ENCODE measurements at places on chromosomes 16 and 17.
A peak's percentile ranks its signal among the peaks of the same experiment; 100 is the strongest.

DNA sequence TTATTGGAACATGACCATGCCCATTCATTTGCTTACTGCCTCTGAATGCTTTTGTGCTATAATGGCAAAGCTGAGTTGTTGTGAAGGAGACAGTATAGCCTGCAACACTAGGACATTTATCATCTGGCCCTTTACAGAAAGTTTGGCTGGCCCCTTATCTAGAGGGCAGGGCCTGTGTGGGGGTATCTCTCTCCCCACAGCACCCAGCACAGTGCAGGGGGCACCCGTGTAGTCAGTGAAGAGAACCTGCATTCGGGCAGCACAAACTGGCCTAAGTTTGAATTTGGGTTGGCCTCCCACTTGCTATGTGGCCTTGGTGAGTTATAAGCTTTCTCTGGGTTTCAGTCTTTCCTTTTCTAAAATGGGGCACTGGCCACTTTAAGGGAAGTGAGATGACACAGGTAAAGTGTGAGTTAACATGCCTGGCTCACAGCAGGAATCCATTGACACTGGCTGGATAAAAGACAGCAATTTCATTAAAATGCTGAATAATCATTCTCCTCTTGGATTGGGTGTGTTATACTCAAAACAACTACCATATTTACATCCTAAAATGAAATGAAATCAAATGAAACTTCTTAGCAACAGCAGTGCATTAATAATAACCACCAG lies 12.1 kb downstream of the UBE2O start:
- no peak for DNase-seq

- peak; percentile 32 for DNase-seq
These were observed 162.9 kb downstream of the COPRS start for GRCh38 chr17:31696184-31696602.

- DNase-seq, result no peak
These were observed 71.2 kb upstream of the CDYL2 start for GRCh38 chr16:80875616-80876015.

DNA sequence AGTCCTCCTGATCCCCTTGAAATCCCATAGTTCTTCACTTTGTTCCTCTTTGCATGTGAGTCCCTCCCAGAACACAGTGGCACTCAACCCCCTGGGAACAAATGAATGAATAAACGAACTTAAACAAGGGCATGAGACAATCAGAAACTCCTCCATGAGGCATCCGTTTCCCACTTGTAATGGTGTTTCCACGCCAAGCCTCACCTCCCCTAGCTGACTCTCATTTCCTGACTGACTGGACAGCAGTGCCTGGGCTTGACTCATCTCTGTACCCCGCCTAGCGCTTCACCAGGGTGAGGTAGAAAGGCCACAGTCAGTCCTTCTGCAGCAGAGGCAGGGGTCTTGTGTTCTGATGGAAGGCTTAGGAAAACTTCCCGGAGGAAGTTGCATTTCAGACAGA lies 14.2 kb downstream of the KIF1C start:
- DNase-seq, result no peak

GRCh38 chr17:65535777-65536572 lies 25.5 kb downstream of the AXIN2 start:
- no peak for DNase-seq
